OCI-LY7 (cell line): ENCODE measurements at places on chromosomes 13 and 19. TPM values are rescaled to one million over a fixed set of nuclear protein-coding genes. Genes with fewer than 3 reads are reported as not detected.

DNA sequence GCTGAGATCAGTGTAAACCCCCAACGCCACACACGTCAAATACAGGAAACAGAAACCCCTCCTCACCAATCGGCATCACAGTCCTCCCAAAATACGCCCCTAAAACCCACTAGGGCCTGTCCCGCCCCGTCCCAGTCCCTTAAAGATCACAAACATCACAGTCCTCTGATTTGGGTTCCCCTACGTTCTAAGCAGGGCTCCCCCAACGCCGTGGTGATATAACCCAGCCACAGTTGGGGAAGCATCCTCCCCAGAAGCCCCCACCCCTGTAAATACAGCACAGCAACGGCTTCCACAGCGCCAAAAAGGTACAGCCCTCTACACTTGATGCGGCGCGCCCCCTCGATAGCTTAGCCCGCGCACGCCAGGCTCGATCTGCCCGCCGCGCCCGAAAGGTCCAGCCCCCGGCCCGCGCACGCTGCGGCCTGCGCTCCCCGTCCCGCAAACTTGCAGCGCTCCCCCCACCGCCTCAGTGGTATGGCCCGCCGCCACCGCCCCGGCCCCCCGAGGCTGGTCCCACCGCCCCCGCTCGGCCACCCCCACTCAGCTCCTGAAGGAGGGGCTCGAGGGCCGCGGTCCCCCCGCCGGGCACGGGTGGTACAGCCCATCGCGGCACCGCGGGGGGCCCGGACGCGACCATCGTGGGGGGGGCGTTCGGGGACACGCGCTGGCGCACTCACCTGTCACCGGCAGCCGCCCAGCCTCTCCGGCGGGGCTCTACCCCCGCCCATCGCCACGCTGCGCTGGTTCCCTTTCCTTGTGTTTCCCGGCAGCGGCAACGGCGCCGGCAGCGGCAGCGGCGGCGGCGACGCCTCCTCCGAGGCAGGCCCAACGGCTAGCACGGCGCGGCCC, at the start of gene AKT2:
Gene AKT2, minus strand, starts transcription at position 845 of the 852 bp plus-strand sequence. CDS start 20,078 bp downstream, outside the sequence.
- peak; percentile 92 for DNase-seq

- DNase-seq: no peak
These were observed 158.0 kb downstream of the VWA8 start for GRCh38 chr13:41802684-41803444.

GRCh38 chr13:113138792-113139551, 16.4 kb downstream of the F10 start:
- DNase-seq: no peak

DNA sequence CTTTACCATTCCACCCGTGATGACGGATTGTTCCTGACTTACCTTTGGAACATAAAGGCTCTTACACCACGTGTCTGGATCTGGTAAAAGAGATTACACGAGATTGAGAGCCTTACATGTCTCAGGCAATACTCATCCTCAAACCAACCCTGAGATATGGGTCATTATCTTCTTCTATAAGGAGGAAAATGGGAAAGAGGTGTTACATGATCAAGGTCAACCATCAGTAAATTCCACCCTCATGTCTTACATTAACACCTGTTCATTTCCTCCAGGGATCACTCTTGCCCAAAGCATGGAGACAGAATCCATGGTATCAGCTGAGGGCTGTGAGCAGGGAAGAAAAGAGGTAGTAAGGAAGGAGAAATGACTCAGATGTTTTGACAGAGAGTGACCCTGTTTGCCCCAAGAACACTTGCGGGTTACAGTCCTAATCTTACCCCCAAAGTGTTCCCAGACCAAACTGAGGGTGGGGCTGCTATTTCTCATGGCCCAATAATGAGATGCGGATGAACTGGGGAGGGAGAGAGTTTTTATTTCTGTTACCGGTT, 19.6 kb downstream of the LILRB4 start:
- DNase-seq: no peak

The STARD13 gene
- 0.48 and 0.57 TPM in 2 replicates for total RNA-seq

The PRR22 gene
- 10.5 and 10.6 TPM in 2 replicates for total RNA-seq

The NCAN gene
- total RNA-seq: not detected in 2 replicates

The NAPSA gene
- total RNA-seq: 15.7 and 30.1 TPM in 2 replicates
